Activated T-helper 1 cell treated with anti-CD3 and anti-CD28 coated beads, Interleukin-2, amount 50 U/mL, for 16 hours (primary cell): ENCODE measurements at places on chromosomes 5 and 9.

DNA sequence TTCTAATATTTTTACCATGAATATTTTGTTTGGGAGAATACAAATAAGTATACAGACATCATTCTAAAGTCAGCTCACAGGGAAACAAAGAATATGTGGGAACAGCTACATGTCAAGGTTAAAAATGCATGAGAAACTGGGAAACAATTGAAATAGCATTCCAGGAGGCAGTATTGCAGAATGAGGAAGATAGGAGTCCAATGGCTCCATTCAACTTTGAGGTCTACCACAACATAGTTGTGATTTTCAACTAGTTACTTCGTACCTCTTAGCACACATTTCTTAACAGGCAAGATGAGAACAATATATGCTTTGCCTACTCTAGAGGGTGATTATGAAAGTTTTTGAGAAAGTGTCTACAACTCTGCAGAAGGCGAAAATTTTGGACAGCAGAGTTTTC is 35.2 kb upstream of the CAST start:
- no peak for DNase-seq

DNA sequence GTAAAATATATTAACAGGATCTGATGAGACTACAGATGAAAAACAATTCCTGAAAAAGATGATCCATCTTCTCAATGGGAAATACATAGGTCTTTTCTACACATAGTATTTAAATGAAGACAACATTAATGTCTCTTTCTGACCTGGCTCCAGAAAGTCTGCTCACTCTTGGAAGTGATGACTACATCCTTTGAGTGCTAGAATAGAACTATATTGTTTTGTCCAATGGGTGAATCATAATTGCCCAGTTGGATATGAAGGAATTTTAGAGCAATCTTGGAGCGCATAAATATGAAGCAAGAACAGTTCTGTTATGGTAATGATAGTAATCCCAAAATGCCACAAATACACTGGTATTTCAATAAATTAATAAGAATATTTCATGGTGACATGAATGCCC is 322.1 kb downstream of the DEPDC1B start:
- DNase-seq = no peak

GRCh38 chr5:175862131-175863012 is 9.0 kb upstream of the CPLX2 start:
- no peak for DNase-seq

DNA sequence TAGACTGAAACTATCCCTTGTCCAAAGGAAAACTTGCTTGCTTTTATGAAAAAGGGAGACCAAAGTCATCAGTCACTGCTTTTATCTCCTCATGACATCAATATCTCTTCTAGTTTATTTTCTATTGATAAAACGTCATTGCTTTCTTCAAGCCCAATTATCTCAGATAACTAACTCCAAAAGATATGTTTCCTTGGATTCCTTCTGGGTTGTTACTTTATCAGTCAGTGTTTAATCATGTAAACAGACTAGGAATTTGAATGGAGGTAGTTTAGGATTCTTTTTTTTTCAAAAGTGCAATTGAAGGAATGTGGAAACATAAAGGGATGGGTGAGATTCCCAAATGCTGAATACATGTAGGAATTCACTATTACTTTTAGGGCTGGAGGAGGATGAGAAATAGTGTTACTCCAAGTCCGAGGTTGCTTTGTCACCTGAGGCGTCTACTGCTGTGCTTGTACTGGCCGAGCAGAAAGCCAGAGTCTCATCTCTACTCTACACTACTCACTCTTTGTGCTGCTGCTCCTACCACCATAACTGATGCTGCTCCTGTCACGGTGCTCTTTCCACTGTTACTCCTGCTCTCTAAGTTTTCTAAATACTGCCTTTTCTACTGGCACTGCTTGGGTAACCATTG is 1697.1 kb upstream of the NUDT12 start:
- DNase-seq = no peak

DNA sequence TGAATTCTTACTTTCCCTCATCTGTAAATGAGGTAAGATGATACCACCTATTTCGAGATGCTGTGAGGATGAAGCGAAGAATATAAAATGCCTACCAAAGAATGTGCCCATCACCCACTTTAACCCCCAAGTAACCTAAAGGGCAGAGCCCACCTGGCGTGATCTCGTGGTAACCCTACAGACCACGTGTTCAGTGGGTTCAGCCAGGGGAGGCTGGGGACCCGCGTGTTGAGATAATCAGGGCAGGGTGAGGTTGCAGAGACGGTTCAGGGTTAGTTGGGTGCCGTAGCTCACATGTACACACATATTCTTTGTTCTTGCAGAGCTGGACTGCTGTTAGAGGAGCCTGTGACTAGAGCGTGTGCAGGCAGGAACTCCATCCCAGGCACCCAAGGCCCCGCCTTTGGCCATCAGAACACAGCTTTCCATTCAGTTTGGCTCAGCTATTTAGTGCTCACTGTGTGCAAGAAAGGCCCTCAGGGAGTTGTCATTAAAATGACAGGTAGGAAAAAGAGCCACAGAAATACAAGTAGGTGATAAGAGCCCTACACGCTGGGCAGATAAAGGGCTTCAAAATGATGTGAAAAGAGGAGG is 56.5 kb upstream of the HAND1 start:
- no peak for DNase-seq

DNA sequence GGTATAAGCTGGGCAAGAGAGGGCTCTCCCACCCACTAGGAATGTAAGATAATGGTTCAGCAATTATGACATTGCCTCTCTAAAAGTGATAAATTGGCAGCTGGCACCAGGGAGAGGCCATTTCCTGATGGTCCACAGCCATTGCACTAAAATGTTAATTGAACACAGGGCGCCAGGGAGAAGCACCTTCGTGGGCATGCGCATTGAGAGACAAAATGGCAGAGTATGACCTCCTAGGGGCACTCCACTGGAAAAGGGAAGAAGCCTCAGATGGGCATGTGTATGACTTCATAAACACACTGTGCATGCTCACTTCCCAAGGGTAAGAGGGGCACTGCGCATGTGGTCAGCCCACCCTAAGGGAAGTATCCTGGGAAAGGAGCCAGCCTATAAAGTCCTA is 419.2 kb downstream of the AGTPBP1 start:
- DNase-seq = no peak

GRCh38 chr5:76790632-76791290 is 28.1 kb upstream of the F2RL1 start:
- DNase-seq = no peak

DNA sequence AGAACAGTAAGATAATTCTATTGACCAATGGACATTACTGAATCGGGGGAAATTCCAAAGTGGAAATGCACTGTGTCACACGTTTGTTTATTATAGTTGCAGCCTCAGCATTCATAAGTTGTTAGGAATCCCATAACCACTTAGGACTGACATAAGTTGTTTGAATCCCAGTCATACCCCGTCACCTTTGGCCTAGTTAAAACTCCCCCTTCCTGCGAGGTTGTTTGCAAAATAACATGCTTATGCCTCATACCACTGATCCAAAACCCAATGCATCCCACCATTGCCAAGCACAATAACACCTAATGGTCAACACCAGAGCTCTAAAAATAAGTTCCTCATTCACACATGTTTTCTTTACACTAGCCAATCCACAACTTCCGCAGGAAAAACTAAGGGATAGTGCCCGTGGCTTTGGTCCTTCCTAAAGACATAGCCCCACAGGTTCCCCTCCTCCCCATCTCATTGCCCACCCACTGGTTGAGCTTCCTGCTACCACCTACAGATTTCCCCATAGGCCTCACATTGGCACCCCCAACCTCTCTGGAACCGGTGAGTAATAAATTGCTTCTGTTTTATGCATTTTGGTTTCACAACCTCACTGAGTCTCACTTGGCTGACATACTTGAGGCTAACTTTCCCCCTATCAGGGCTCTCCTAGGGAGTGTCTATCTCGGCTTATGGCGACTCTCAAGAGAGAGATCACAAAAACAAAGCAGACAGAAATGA is 42.3 kb upstream of the MUSK start:
- DNase-seq = no peak

GRCh38 chr5:159851053-159851452 is 65.2 kb upstream of the ADRA1B start:
- DNase-seq = no peak

DNA sequence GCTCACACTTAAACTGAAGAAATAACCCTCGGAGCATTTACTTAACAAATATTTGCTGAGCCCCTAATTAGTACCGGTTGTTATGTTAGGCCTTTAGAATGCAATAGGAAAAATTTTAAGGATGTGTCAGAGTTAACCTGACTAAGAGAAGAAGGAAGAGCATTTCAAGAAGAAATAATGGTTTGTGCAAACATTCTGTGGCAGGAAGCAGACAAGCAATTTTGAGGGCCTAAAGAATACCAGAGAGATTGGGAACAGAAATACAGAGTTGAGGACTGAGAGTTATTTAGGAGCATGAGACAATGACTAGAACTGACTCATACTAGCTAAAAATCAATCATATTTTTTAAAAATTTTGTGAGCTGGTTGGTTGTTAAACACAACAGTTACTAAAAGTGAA is 218.8 kb downstream of the PRR16 start:
- no peak for DNase-seq

DNA sequence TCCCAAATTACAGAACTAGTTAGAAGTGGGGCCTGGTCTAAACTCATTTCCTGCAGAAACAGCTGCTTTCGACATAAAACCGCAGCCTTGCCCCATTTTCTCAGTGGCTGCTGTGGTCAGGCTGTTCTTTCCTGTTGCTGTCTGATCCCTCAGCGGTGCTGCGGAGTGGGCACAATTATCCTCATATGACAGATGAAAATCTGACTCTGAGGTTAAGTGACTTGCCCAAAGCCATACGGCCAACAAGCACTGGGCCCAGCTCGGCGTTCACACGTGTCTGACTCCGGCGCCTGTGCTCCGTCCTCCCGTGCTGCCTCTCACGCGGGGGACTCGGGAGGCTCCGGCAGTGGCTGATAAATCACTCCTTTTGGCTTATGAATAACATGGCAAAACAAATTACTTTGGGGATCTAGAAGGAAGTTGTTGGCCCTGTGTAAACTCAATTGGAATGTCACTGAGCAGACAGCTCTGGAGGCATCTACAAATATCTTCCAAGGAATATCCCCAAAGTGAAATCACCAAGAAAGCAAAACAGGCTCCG is 142.6 kb upstream of the LMX1B start:
- DNase-seq = peak; percentile 52

- no peak for DNase-seq
These were observed 247.6 kb upstream of the ACO1 start for GRCh38 chr9:32136700-32137339.

- no peak for DNase-seq
These were observed 7.3 kb upstream of the CTSV start for GRCh38 chr9:97046228-97046627.

DNA sequence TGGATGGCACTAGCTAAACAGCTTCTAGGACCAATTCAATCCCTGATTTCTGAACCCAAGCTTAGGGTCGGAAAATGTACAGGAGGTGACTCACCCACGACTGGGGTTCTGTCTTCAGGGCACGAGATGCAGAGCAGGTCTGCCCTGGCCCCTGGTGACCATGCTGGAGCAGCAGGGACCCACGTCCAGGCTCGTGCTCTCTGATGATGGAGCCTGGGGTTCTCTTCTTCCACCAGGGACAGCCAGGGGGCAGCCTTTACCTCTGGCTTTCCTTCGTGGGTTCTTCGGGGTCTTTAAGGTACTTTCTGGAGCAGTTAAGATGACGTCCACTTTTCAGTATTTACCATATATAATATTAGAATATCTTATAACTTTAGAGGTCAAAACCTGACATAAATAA is 2.1 kb downstream of the CFAP77 start:
- no peak for DNase-seq

- no peak for DNase-seq
These were observed 30.2 kb upstream of the GABRP start for GRCh38 chr5:170753311-170753710.

- DNase-seq = no peak
These were observed 121.4 kb downstream of the C9orf152 start for GRCh38 chr9:110086537-110086936.

- DNase-seq = no peak
These were observed 32.4 kb downstream of the PDZD2 start for GRCh38 chr5:31671339-31671741.

DNA sequence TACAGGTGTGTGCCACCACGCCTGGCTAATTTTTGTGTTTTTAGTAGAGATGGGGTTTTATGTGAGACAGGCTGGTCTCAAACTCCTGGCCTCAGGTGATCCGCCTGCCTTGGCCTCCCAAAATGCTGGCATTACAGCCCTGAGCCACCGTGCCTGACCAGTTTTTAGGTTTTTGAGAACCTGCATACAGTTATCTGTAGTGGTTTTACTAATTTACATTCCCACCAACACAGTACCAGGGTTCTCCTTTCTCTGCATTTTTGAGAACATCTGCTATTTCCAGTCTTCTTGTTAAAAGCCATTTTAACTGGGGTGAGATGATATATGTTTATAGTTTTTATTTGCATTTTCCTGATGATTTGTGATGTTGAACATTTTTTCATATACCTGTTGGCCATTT is 12.8 kb downstream of the DMXL1 start:
- DNase-seq = no peak

DNA sequence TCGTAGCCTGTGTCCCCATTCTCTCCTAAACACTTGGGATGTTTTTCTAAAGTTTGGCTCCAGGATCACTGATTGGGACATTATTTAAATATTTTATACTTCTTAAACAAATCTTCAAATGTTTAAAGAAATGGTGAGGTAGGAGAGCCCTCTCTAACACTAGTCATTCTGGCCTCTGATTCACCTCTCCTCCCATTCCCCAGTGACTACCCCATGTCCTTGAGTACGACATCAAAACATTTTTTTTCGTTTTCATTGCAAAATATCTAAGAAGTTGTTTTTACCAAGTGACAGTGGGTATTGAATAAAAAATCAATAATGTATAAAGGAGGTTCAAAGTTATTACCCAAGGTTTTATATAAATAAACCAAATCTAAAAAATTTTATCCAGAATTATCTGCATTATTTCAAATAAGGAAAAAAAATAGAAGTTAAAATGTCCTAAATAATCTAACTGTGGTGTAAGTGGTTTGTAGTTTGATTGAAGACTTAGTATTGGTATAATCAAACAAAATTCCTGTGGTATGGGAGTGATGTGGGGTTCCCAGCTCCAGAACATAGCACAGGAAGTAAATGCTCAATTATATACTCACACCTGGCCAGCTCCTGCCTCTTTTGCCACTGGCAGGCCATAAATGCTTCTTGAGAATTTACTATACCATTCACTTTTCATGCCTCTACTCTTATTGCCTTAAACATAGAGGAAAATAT is 51.1 kb downstream of the MAST4 start:
- no peak for DNase-seq

DNA sequence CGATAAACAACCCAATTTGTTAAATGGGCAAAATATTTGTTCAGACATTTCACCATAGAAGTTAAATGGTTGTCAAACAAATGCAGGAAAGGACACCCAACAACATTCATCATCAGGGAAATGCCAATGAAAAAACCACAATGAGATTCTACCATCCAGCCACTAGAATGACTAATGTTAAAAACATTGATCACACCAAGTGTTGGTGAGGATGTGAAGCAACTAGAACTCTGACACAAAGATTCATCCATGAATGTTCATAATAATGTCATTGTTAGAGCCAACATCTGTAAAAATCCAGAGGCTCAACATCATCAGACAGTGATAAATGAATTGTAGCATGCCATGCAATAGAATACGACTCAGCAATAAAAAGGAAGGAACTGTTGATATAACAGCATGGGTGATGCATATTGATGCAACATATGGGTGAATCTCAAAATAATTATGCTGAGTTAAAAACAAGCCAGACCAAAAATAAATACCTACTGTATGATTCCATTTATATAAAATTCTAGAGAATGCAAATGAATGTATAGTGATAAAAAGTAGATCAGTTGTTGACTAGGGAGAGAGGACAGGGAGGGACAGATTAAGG is 55.9 kb upstream of the UNC5A start:
- DNase-seq = no peak

- no peak for DNase-seq
These were observed 12.3 kb downstream of the RXRA start for GRCh38 chr9:134338394-134339182.
